Esophagus squamous epithelium (tissue), 5 donors: ENCODE measurements at places on chromosomes 7 and 10.

- no peak for DNase-seq
Measured at GRCh38 chr7:33250421-33250871, 121.1 kb downstream of the BBS9 start.

DNA sequence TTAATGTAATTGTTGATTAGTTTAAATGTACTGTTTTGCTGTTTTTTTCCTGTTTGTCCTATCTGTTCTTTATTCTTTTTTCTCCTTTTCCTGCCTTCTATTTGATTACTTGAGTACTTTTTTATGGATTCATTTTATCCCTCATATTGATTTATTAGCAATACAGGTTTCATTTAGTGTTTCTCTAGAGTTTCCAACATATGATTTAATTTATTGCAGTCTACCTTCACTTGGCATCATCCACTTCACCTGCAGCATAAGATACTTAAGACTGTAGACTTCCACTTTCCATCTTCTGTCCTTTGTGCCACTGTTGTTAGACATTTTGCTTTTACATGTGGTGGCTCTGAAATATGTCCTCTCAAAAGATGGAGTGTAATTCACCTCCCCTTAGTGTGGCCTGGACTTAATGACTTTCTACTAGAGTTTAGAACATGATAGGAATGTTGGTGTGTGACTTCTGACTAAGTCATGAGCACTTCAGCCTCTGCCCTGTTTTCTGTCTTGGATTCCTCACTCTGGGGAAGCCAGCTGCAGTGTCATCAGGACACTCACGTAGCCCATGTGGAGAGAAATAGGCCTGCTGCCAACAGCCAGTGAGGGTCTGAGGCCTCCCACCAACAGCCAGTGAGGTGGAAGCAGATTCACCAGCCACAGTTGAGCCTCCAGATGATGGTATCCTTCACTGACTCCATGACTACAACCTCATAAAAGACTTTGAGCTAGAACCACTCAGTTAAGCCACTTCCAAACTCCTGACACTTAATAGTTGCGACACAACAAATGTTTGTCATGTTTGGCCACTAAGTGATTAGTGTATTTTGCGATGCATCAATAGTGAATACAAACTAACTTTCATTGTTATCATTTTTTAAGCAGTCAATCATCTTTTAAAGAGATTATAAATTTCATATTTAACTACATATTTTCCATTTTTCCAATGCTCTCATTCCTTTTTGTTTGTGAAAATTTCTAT is 643.5 kb upstream of the DPP6 start:
- DNase-seq, result no peak

DNA sequence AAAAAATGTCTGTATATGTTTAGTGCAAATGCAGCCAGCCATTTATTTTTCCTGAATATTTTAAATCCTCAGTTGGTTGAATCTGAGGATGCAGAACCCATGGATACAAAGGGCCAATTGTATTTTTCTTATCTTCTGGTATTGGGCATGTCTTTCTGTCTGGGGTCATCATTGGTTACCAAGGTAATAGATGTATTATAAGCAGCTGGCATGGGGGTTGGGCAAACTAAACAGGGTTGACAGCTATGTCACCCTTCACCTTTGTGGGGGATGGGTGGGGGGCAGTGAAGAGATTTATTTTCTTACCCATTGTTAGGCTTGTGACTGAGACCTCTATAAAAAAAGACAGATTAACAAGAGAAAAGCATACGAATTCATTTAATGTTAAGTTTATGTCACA is 38.8 kb downstream of the CDHR3 start:
- DNase-seq, result no peak

DNA sequence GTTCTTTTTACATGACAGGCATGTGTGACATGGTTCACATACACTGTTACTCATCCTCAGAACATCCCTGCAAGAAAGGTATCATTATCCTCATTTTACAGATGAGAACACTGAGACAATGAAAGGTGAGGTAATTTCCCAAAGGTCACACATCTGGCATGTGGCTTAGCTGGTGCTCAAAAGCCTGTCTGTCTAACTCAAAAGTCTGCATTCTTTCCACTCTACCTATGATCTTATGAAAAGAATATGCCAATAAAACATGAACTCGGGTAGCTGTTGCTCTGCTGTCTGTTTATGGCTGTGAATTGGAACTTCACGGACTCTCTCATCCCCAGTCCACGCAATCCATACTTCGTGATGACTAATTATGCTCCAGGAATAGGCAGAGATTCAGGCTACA is 79.0 kb upstream of the ODAD2 start:
- no peak for DNase-seq

- DNase-seq, result no peak
Measured at GRCh38 chr7:92631067-92631849, 41.1 kb upstream of the FAM133B start.

- no peak for DNase-seq
Measured at GRCh38 chr7:96299496-96299895, 22.4 kb downstream of the SLC25A13 start.

DNA sequence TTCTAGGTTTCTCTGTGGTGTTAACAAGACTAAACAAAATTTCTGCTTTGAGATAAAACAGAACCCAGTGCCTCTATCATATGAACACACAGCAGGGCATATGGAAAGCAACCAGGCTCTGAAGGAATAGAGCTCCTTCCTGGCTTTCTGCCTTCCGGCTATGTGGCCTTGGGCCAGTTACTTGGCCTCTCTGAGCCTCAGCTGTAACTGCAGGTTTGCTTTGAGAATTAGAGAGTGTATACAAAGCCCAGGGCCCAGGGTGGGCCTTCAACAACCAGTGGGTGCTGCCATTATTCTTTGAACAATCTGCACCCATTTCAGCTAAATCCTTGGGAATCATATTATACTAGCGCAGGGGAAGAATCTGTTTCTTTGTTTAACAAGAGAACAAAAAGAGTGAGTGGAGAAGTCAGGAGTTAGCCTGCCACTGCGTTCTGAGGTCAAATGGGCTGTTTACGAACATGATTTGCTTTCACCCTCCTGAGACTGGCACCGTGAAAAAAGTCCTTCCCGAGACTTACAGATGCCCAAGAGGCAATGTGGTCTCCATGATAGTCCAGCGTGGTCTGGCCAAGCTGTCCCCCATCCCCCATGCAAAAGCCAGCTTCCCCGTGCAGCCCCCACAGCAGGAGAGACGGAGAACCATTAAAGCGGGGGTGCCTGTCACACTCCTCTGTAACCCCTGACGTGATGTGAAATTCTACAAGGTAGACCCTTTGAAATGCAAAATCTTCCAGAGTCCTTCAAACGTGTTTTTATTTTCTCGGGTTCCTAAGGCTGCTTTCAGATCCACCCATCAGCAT is 4.9 kb downstream of the FAM53B start:
- DNase-seq, result no peak

GRCh38 chr10:114180937-114181336 is 1.8 kb downstream of the TDRD1 start:
- DNase-seq, result no peak

DNA sequence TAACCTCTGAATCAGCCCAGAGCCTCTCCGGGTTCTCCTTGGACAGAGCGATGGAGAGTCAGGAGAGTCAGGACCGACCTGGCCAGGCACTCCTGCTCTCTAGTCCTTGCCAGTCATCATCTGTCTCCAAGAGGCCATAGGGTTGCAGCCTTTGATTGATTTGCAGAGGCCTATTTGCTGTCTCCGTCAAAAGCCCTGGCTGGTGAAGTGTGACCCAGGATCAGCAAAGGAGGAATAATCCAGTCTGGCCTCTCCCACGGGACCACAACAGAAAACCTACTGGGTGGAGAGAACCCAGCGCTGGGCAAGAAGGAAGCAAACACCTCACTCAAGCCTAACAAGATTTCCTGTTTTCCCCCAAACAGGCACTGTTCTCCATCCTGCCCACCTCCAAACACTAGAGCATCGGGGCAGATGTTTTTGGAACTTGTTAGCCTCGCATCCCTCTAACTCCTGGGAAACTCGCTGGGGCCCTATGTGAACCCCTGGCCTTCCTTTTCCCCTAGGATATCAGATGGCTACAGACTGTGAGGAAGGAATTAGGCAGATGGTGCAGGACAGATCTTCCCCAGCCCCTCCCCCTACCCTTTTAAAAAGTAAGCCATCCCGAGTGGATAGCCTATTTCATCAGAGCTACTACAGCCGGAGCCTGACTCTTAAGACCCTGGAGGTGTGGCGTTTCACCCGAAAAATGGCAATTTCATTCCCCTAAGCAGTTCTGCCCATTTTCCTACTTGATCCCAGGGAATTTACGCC is 54.3 kb downstream of the PODXL start:
- no peak for DNase-seq

GRCh38 chr10:61973169-61973568 is 71.7 kb downstream of the ARID5B start:
- DNase-seq, result no peak

DNA sequence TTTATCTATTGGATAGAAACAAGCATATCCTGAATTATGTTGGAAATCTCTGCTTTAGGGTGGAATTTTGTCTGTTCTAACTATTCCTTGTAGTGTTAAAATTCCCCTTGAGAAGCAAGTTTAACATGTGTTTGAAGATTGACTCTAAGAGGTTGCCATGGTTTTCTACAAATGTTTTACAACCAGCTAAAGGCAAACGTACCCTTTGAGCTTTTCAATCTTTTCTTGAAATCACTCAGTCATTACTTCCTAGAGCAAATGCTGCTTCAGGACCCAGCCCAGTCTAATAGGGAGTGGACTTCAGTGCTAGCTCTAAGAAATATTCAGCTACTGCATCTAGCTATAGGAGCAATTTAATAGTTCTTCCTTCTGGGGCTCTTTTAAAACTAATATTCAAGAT is 118.8 kb upstream of the IFRD1 start:
- no peak for DNase-seq

DNA sequence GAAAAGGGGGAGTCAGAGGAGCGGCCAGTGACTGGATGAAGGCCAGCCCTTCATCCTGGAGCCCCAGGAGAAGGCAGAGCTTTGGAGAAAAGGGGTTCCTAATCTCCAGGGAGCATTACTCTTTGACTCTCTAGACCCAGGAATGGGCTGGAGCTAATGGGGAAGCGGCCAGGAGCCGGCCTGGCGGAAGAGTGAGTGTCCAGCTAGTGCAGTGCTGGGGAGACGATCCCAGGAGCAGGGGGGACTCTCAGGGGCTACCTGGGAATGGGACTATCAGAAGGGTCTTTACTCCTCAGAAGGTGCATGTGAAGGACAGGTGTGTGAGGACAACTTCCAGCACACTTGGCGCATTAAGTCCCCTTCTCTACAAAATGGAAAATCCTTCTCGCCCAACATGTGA is 2.4 kb upstream of the PAX2 start:
- no peak for DNase-seq

DNA sequence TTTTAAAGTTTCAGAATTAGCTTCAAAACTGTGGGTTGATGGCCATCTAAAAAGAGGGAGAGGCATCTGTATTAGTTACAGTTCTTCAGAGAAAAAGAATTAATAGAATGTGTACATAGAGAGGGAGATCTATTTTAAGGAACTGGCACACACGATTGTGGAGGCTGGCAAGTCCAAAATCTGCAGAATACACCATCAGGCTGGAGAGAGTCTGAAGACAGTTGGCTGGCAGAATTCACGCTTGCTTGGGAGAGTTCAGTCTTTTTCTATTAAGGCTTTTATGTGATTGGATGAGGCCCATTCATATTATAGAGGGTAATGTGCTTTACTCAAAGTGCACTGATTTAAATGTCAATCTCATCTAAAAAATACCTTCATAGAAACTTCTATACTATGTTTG is 135.1 kb upstream of the SORCS1 start:
- DNase-seq, result no peak

DNA sequence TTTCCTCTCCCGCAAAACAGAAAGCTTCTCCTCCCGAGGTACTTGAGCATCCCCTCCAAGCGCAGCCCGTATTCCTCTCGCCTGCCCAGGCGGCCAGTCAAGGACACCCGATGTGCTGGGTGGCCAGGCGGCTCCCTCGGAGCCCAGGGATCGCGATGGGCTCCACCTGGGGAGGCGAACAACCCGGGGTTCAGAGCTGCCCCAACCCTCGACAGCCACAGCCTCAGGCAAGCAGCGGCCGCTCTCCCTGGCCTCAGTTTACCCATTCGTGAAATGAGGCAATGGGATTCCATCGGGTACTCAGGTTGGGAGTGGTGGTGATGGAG is 147.4 kb downstream of the CYP26A1 start:
- no peak for DNase-seq

DNA sequence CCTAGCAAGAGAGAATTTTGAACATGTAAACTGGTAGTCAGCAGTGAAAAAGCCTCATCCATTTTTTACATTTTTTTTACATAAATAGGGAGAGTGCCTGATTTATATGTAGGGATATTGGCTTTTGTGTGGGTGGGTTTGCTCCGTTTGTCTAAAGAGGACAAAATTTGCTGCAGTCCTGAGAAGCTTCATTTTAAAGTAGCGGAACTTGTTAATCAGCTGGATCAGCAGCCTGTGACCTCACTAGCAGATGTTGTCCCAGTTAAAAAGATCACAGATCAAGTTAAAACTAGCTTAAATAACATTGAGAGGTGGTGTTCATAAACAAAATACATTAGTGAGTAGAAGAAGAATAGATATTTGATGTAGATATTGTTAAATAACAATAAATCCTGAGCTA is 2.6 kb downstream of the ATRNL1 start:
- no peak for DNase-seq

DNA sequence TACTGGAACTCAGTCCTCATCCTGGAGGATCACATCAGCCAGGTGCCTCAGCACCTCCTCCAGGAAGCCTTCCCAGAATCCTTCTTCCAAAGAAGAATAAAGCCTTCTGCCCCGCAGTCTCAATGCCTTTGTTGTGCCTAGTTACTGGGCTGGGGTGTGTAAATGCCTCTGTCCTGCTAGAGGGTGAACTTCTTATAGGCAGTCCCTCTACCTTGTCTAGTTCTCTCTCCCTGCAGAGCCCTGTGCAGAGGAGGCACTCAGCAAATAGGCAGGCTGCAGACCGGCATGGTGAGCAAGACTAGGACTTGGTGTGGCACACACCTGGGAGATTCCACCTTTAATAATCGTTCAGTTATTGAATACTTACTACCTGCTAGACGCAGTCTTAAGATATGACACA is 104.7 kb upstream of the PCBD1 start:
- DNase-seq, result no peak

GRCh38 chr7:80498481-80499349 is 13.1 kb downstream of the GNAT3 start:
- no peak for DNase-seq

DNA sequence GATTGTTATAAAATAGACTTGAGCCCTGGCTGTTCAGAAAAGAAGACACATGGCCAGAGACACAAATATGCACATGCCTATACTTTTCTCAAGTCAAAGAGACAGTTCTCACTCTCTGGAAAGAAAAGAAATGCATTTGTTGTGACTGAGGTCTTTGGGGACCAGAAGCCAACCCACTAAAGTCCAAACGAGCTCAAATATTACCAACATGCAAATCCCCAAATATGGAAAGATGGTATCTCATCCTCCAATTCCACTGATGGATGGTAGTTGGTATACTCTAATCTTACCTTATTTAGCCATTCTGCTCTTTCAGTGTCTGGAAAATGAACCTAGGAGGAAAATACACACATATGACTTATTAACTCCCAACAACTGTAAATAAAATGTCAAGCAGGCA is 30.6 kb downstream of the ESYT2 start:
- DNase-seq, result no peak

- DNase-seq, result no peak
Measured at GRCh38 chr7:158592541-158592940, 4.9 kb upstream of the PTPRN2 start.

GRCh38 chr7:37061849-37062559 is 337.7 kb upstream of the AOAH start:
- no peak for DNase-seq

- no peak for DNase-seq
Measured at GRCh38 chr7:80641548-80641947, 3.1 kb downstream of the CD36 start.
